Thymus (tissue), 14 donors: ENCODE measurements at places on chromosomes 12 and 14. TPM values are rescaled to one million over a fixed set of nuclear protein-coding genes. Genes with fewer than 3 reads are reported as not detected.

Gene ASIC1
- total RNA-seq, result 1.3 TPM

Gene DCTN2
- total RNA-seq, result 56.4 TPM

DNA sequence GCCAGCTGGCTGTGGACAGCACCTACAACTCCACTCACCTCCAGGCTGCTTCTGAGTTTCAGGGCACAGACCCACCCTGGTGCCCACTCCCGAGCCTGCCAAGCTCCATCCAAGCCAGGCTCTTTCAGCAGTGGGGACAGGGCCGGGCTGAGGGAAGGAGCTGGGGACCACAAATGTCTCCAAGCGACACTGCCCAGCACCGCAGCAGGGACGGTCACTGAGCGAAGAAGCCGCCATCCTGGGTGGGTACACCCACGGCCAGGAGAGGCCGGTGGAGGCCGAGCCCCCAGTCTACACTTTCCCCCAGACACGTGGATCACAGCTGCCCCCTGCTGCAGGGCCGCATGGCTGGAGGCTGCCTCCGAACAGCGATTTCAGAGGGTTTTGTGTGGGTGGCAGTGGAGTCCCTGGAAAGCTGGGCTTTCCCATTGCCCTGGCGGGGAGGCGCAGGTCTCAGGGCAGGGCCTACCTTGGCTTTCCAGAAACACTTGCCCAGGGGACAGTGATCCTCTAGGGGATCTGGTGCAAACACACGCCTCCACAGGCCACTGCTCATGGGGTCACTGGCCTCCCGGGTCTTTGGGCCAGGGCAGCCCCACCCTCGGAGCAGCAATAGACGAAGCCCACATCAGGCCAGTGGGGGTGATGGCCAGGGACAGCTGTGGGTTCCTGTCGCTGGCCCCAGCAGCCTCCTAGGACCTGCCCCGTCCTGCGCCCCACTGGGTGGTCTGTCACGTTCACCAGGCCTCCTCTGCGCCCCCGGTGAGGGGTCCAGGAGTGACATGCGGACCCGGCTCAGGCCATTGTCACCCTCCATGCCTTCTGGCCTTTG lies 1.2 kb upstream of the GPR132 start:
- H3K4me1 ChIP-seq, result peaks cover 19% of the 10 kb centered on the region
- DNase-seq, result no peak
- H3K4me3 ChIP-seq, result no peak overlapping the region
- peak overlapping the region; percentile 53 for H3K27ac ChIP-seq
- no peaks in the 10 kb centered on the region for H3K27me3 ChIP-seq
- H3K36me3 ChIP-seq, result no peaks in the 10 kb centered on the region

Gene ITGA7
- 2.8 TPM for total RNA-seq

Gene COPS7A
- 28.0 TPM for total RNA-seq

GRCh38 chr14:90406384-90406798 lies 9.6 kb downstream of the CALM1 start:
- DNase-seq, result no peak
- H3K27me3 ChIP-seq, result no peaks in the 10 kb centered on the region
- peaks cover 5% of the 10 kb centered on the region for H3K4me1 ChIP-seq
- H3K27ac ChIP-seq, result no peak overlapping the region
- peaks cover 52% of the 10 kb centered on the region for H3K36me3 ChIP-seq
- no peak overlapping the region for H3K4me3 ChIP-seq

Gene C12orf56
- total RNA-seq, result 3.7 TPM

- no peak overlapping the region for H3K4me3 ChIP-seq
- no peaks in the 10 kb centered on the region for H3K4me1 ChIP-seq
These were observed 10.1 kb downstream of the DIABLO start for GRCh38 chr12:122215771-122216170.

DNA sequence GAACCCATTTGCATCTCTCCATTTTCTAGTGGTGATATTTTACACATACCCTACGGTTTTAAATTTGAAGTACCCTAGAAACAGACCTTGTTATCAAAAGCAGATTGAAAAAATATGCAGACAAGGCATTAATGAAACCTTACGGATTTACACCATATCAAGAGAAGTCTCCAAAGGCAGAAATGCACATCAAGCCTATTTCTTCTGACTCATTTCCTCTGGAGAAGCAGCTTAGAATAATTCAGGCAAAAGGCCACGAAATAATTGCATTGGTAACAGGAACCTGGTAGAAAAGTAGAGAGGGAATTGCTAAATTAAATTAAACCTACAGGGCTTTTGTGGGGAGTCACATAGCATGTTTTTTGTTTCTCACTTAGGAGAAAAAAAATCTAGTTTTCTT lies 34.7 kb downstream of the KICS2 start:
- H3K27me3 ChIP-seq, result no peaks in the 10 kb centered on the region
- H3K4me1 ChIP-seq, result no peaks in the 10 kb centered on the region
- no peak overlapping the region for H3K27ac ChIP-seq

Gene GPR137C
- 0.52 TPM for total RNA-seq

GRCh38 chr12:78799649-78800048 lies 64.9 kb upstream of the SYT1 start:
- H3K4me3 ChIP-seq, result no peak overlapping the region
- no peak overlapping the region for H3K27ac ChIP-seq
- H3K27me3 ChIP-seq, result no peaks in the 10 kb centered on the region
- peaks cover 4% of the 10 kb centered on the region for H3K4me1 ChIP-seq
- no peak for DNase-seq
- no peaks in the 10 kb centered on the region for H3K36me3 ChIP-seq

Gene CLEC1A
- 42.5 TPM for total RNA-seq

Gene KCNC2
- total RNA-seq, result 0.05 TPM
